Motor neuron (in vitro differentiated cells): ENCODE measurements at places on chromosomes 2 and 18. TPM values are rescaled to one million over a fixed set of nuclear protein-coding genes. Genes with fewer than 3 reads are reported as not detected.

DNA sequence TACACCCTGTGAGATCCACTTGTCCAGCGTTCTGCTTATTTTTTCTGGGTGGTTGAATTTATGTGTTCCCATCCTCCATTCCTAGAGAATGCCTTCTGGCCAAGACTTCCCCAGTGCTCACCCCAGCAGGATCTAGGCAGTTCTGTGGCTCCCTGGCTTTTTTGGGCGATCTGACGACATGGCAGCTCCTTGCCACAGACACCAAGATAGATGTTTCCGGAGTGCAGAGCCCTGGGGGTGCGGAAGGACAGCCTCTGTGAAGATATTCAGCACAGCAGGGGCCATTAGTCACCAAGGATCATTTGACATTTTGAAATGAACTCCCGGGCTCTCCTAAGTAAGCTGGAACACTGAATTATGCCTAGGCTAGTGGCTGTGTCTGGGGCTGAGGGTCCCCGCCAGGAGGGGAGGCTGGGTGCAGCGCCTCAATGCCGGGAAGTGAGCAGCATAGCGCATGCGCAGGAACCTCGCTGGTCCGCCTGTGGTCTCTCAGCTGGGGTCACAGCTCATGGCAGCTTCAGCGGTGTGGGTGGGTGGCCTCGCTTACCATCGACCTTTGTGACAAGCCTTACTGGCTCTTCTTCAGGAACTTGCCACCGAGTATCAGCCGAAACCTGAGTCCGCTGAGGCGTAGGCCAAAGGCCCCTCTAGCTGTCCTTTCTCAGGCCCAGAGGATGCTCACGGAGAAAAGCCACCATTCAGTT lies 60.3 kb downstream of the MEX3C start:
- no peak for ATAC-seq

GRCh38 chr18:49858309-49859020 lies 45.1 kb upstream of the ACAA2 start:
- ATAC-seq = peak; percentile 70

GRCh38 chr2:229712136-229712535 lies 2.2 kb downstream of the DNER start:
- ATAC-seq = no peak

- no peak for ATAC-seq
Measured at GRCh38 chr2:165497659-165498317, 28.3 kb downstream of the CSRNP3 start.

DNA sequence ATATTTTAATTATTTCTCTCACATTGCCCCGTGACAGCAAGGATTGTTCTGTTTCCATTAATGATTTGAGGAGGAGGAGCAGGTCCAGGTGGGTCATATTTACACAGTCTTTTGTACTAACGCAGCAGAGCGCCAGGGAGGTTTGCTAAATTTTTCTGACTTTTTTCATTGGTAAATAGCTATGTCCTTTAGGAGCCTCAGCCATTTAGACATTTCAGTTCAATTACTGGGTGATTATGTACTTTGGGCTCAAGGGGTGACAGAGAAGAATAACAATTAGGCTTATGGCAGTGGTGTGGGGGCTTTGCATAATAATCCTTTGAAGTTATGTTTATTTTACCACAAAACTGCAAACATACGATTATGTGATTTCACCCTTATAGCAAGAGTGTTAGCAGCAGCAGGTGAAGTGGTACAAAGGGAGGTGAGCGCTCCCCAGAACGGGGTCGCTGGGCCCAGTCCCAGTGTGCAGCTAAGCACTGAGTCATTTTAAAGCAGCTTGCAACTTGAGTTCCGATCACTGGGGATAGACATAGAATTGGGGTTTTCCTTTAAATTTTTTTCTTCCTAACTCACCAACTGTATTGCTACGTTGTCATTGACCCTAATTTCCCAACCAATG lies 80.3 kb downstream of the TSHZ1 start:
- ATAC-seq = no peak

GRCh38 chr2:232626584-232626983 lies 6.8 kb upstream of the EFHD1 start:
- ATAC-seq = no peak

- no peak for ATAC-seq
Measured at GRCh38 chr18:70457788-70458187, 168.9 kb downstream of the SOCS6 start.

LAMA1 gene
- 1.0 and 1.7 TPM in 2 replicates for total RNA-seq

HOXD13 gene
- 0.14 TPM in 1 of 2 replicates, not detected in the other for total RNA-seq

RAX gene
- not detected in 2 replicates for total RNA-seq
